ENCODE measurements at places on chromosomes 11 and 22. TPM values are rescaled to one million over a fixed set of nuclear protein-coding genes. Genes with fewer than 3 reads are reported as not detected.
A peak's percentile ranks its signal among the peaks of the same experiment; 100 is the strongest.

- peaks cover 28% of the 10 kb centered on the region for H3K4me1 ChIP-seq
- no peak overlapping the region for H3K4me3 ChIP-seq
- H3K27me3 ChIP-seq, result no peaks in the 10 kb centered on the region
- H3K27ac ChIP-seq, result peak overlapping the region; percentile 63
- H3K36me3 ChIP-seq, result peaks cover 34% of the 10 kb centered on the region
These were observed 24.1 kb downstream of the NEAT1 start for GRCh38 chr11:65446446-65447277.

- no peak for DNase-seq
- no peaks in the 10 kb centered on the region for H3K27me3 ChIP-seq
- H3K36me3 ChIP-seq, result no peaks in the 10 kb centered on the region
- H3K27ac ChIP-seq, result no peak overlapping the region
These were observed 18.1 kb upstream of the KLHL35 start for GRCh38 chr11:75450826-75451821.

DNA sequence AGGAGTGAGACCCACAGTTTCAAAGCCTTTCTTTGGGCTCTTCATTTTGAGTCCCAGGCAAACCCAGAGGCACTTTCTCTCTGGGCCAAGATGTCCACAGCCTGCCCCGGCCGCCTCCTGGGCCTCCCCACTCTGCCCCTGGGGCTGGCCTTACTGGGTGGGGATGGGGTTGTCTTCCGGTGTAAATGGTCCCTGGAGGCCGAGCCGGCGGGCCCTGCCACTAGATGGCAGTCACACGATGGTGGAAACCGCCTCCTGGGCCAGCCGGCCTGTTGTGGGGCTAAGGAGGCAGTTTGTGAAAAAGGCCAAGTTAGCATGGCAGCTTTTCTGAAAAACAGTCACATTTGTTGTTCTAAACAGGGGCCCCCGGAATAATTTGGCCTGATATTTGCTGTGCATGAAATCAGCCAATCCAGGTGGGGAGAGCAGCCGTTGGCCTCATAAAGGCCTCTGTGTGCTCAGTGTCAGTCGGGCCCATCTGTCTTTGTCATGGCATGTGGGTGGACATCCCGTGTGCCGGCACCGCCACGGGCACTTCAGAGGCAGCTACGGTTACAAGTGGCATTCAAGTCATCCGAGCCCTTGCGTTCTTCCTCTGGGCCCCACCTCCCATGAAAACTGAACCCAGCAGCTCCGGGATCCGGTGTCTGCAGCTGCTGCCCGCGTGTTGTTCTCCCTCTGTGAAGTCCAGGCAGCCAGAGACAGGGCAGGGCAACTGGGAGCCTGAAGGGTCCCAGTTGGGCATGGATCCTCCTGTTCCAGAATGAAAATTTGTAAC lies 6.5 kb downstream of the MRPL23 start:
- no peak overlapping the region for H3K27ac ChIP-seq
- H3K4me1 ChIP-seq, result no peaks in the 10 kb centered on the region
- no peak overlapping the region for H3K4me3 ChIP-seq
- no peaks in the 10 kb centered on the region for H3K27me3 ChIP-seq

GRCh38 chr11:35030716-35031213 lies 108.2 kb upstream of the CD44 start:
- H3K4me1 ChIP-seq, result peaks cover 12% of the 10 kb centered on the region
- no peaks in the 10 kb centered on the region for H3K36me3 ChIP-seq
- H3K4me3 ChIP-seq, result no peak overlapping the region
- DNase-seq, result no peak

USH1C gene
- total RNA-seq, result not detected

- DNase-seq, result no peak
- H3K27me3 ChIP-seq, result no peaks in the 10 kb centered on the region
- no peak overlapping the region for H3K27ac ChIP-seq
- no peaks in the 10 kb centered on the region for H3K4me1 ChIP-seq
- H3K36me3 ChIP-seq, result no peaks in the 10 kb centered on the region
These were observed 4.7 kb downstream of the ACY3 start for GRCh38 chr11:67645521-67646461.

- H3K4me3 ChIP-seq, result no peak overlapping the region
- H3K27ac ChIP-seq, result no peak overlapping the region
- no peaks in the 10 kb centered on the region for H3K27me3 ChIP-seq
- peaks cover 90% of the 10 kb centered on the region for H3K36me3 ChIP-seq
- no peak for DNase-seq
- no peaks in the 10 kb centered on the region for H3K4me1 ChIP-seq
These were observed 37.0 kb downstream of the CDPF1 start for GRCh38 chr22:46213052-46213451.

GRCh38 chr11:133829566-133829965 lies 15.7 kb downstream of the SPATA19 start:
- DNase-seq, result peak; percentile 74
- H3K27me3 ChIP-seq, result peaks cover 12% of the 10 kb centered on the region
- H3K4me1 ChIP-seq, result no peaks in the 10 kb centered on the region
- no peak overlapping the region for H3K27ac ChIP-seq

VSTM5 gene
- 0.17 TPM for total RNA-seq

- DNase-seq, result no peak
- H3K27me3 ChIP-seq, result no peaks in the 10 kb centered on the region
- H3K27ac ChIP-seq, result no peak overlapping the region
- H3K36me3 ChIP-seq, result no peaks in the 10 kb centered on the region
- H3K4me3 ChIP-seq, result no peak overlapping the region
- H3K4me1 ChIP-seq, result no peaks in the 10 kb centered on the region
These were observed 174.1 kb downstream of the MN1 start for GRCh38 chr22:27627444-27627833.

ENTHD1 gene
- not detected for total RNA-seq

RAC2 gene
- 4.1 TPM for total RNA-seq

- no peaks in the 10 kb centered on the region for H3K36me3 ChIP-seq
- H3K4me1 ChIP-seq, result peaks cover 6% of the 10 kb centered on the region
- no peak for DNase-seq
- no peak overlapping the region for H3K4me3 ChIP-seq
- H3K27ac ChIP-seq, result no peak overlapping the region
These were observed 359.9 kb downstream of the ETS1 start for GRCh38 chr11:128227466-128227865.

CHADL gene
- total RNA-seq, result 7.5 TPM

DNA sequence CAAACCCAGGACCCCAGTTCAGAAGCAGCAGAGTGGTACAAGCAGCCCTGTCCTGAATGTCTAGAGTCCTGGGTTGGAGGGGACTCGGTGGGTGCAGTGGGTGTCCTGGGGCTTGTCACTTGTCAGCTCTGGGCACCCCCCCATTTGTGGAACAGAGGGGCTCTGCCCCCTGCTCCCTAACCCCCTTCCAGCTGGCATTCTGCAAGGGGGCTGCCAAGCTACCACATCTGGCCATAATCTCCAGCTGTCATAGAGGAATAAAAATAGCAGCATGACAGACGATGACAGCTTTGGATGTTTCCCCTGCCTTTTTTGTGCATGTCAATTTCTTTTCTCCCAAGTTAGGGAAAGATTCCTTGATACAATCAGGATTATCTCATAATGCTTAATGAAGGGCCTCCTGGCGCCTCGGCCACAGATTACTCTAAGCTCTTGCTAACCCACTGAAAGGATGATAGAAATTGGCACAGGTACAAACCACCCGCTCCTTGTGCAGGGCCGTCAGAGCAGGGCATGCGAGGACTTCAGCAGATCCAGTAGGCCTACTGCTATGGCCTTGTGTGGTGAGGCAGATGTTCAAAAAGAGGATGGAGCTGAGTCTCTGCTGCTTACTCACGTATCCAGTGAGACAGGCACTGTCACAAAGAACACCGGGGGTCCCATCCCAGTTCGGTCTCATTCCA lies 83.0 kb downstream of the ISX start:
- no peaks in the 10 kb centered on the region for H3K4me1 ChIP-seq
- no peak overlapping the region for H3K4me3 ChIP-seq
- DNase-seq, result no peak
- no peak overlapping the region for H3K27ac ChIP-seq
- no peaks in the 10 kb centered on the region for H3K36me3 ChIP-seq

GRCh38 chr11:33716243-33716642 lies 15.6 kb upstream of the C11orf91 start:
- H3K27ac ChIP-seq, result peak overlapping the region; percentile 8
- peaks cover 49% of the 10 kb centered on the region for H3K4me1 ChIP-seq
- no peak for DNase-seq
- H3K4me3 ChIP-seq, result no peak overlapping the region
- peaks cover 68% of the 10 kb centered on the region for H3K36me3 ChIP-seq
- no peaks in the 10 kb centered on the region for H3K27me3 ChIP-seq

OOSP2 gene
- total RNA-seq, result not detected

DNA sequence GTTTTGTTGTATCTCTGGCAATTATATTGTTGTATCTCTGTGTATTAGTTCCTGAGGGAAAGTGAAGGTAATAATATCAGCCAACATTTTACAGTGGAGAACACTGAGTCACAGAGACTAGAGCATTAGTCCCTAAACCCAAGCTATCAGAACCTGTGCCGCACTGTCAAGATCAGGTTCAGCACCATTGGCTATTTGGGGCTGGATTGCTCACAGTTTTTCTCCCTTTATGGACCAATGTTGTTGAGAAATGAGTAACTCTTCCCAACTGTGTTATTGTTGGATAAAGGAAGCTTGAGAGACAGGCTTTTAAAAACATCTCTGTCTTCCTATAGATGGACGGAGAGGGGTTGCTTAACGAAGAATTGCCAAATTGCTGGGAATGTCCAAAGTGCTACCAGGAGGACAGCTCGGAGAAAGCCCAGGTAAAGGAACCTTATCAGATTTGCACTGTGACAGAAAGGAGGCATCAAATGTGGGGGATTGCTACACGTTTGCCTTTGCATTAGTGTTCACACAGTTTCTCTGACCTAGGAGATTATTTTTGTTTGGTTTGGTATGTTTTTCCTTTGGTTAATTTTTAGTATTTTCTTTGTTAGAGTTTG lies 18.2 kb upstream of the GRK2 start:
- no peaks in the 10 kb centered on the region for H3K27me3 ChIP-seq
- peak overlapping the region; percentile 29 for H3K27ac ChIP-seq
- no peak overlapping the region for H3K4me3 ChIP-seq
- peaks cover 34% of the 10 kb centered on the region for H3K4me1 ChIP-seq
- DNase-seq, result no peak

GRCh38 chr11:45053736-45054446 lies 92.5 kb upstream of the PRDM11 start:
- no peak overlapping the region for H3K4me3 ChIP-seq
- no peaks in the 10 kb centered on the region for H3K27me3 ChIP-seq
- H3K36me3 ChIP-seq, result no peaks in the 10 kb centered on the region
- no peak for DNase-seq
- H3K4me1 ChIP-seq, result peaks cover 9% of the 10 kb centered on the region
- H3K27ac ChIP-seq, result no peak overlapping the region

YPEL1 gene
- 30.7 TPM for total RNA-seq

KRTAP5-6 gene
- total RNA-seq, result not detected

TEX54 gene
- total RNA-seq, result not detected

GRCh38 chr11:72569966-72570892 lies 104.0 kb downstream of the PDE2A start:
- no peaks in the 10 kb centered on the region for H3K27me3 ChIP-seq
- no peaks in the 10 kb centered on the region for H3K4me1 ChIP-seq
- no peak for DNase-seq

- H3K27ac ChIP-seq, result peak overlapping the region; percentile 87
- peaks cover 6% of the 10 kb centered on the region for H3K36me3 ChIP-seq
These were observed 21.6 kb upstream of the C11orf96 start for GRCh38 chr11:43920598-43921419.

CRYBB3 gene
- total RNA-seq, result not detected

DNA sequence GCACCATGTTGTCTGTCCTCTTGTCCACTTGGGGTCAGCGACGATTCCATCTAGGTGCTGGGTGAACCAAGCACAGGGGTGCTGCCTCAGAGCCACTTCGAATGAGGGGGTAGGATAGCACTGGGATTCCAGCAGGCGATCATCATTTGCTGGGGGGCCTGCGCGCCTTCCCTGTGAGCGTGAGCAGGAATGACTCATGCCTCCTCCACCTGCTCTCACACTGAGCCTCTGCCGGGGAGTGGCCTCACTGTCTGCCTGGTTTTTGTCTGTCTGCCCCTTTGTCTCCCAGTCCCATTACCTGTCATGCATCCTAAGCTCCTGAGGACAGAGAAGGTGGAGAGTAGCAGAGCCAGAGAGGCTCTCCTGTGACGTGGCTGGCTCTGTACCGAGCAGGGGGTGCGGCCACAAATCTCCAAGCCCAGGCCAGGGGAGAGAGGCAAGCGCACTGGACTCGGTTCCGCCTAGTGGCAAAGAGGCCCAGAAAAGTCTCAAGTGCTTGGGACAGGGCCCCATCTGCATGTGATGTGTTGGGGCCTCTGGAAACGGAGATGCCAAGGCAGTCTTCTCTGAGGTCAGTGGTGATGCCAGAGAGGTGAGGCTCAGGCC lies 30.8 kb downstream of the RSPH14 start:
- no peak overlapping the region for H3K4me3 ChIP-seq
- H3K27me3 ChIP-seq, result no peaks in the 10 kb centered on the region
- no peaks in the 10 kb centered on the region for H3K36me3 ChIP-seq
- no peak for DNase-seq
- H3K4me1 ChIP-seq, result peaks cover 29% of the 10 kb centered on the region

DNA sequence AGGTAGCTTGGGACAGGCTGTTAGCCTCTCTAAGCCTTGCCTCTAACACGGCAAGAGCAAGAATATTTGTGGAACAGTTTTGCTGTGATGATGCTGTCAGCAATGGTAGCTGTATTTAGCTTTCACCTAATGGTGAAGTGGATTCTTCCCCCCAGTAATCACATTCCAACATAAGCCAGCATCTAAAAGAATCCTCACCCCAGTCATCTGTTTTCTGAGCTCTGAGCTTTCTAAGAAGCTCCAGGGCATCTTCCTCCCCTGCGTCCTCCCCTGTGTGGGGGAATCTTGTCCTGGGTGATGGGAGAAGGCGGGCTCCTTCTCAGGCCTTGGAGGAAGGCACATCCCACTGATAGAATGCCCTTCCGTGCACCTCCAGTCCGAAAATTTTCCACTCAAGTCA lies 367.6 kb downstream of the BRD1 start:
- no peak overlapping the region for H3K4me3 ChIP-seq
- H3K36me3 ChIP-seq, result no peaks in the 10 kb centered on the region
- DNase-seq, result no peak
- H3K27ac ChIP-seq, result no peak overlapping the region
- H3K27me3 ChIP-seq, result no peaks in the 10 kb centered on the region
- no peaks in the 10 kb centered on the region for H3K4me1 ChIP-seq

- H3K4me3 ChIP-seq, result no peak overlapping the region
- H3K36me3 ChIP-seq, result no peaks in the 10 kb centered on the region
- H3K4me1 ChIP-seq, result no peaks in the 10 kb centered on the region
- no peak overlapping the region for H3K27ac ChIP-seq
- peak; percentile 80 for DNase-seq
- H3K27me3 ChIP-seq, result no peaks in the 10 kb centered on the region
These were observed 354.6 kb downstream of the DDX10 start for GRCh38 chr11:109019342-109019936.

DNA sequence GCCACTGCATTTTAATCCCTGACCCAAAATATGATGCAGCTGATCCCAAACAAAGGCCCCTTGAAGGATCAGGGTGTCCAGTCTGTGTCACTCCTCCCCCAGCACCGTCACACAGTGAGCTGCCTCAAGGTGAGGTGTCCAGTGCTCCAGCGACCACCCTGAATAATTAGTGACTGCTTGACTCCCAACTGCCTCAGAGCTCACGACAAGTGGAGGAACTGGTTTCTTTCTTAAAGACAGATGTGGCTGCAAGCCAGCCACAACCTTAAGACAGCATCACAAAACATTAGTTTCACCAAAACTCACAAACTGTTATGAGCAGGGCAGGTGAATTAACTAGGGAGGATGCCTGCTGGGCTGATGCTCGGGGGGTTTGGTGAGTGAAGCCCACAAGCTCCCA lies 74.6 kb downstream of the PIWIL3 start:
- H3K36me3 ChIP-seq, result no peaks in the 10 kb centered on the region
- no peaks in the 10 kb centered on the region for H3K27me3 ChIP-seq
- H3K4me3 ChIP-seq, result no peak overlapping the region
- H3K27ac ChIP-seq, result no peak overlapping the region
- no peak for DNase-seq

- H3K27me3 ChIP-seq, result no peaks in the 10 kb centered on the region
- no peaks in the 10 kb centered on the region for H3K36me3 ChIP-seq
- no peak overlapping the region for H3K27ac ChIP-seq
- no peak for DNase-seq
These were observed 688.1 kb downstream of the BRD1 start for GRCh38 chr22:49139492-49140151.

Measured in esophagus muscularis mucosa (tissue), 4 donors.